ENCODE measurements at places on chromosomes 2 and 18.

DNA sequence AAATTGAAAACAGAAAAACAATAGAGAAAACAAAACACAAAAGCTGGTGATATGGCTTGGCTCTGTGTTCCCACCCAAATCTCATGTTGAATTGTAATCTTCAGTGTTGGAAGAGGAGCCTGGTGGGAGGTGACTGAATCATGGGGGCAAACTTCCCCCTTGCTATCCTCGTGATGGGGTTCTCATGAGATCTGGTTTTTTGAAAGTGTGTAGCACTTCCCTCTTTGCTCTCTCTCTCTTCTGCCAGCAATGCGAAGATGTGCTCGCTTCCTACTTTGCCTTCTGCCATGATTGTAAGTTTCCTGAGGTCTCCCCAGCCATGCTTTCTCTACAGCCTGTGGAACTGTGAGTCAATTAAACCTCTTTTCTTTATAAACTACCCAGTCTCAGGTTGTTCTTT, 112.3 kb upstream of the UXS1 start:
- no peak for DNase-seq

- no peak for DNase-seq
These were observed 132.3 kb upstream of the ITGA4 start for GRCh38 chr2:181324912-181325311.

DNA sequence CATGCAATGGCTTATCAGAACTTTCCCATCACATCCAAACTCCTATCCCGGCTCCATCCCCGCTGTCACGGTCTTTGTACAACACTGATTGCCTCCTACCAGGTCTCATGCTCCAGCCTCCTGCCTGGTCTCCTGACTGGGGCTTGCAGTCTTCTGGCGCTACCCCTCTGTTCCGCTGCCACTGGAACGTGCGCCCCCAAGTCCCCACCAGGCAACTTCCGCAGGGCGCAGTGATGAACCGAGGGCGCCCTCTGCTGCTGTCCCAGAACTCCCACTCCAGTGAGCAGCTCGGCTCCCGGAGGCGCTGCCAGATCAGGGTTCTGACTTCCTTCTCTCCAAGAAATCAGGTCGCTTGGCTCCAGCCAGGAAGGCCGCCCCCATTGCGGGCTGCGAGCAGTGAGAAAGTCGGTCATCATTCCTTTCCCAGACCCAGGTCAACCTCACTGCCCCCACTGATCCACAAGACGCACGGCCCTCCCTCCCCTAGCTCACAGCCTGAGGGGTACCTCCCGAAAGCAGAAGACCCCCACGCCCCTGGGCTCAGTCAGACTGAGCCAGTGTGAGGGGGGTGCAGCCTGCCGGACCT, 43.9 kb upstream of the RAB11FIP5 start:
- peak; percentile 66 for DNase-seq

GRCh38 chr2:53259395-53260009, 508.1 kb upstream of the CHAC2 start:
- no peak for DNase-seq

- DNase-seq: peak; percentile 24
These were observed 731 bp downstream of the RAB10 start for GRCh38 chr2:26034637-26034992.

DNA sequence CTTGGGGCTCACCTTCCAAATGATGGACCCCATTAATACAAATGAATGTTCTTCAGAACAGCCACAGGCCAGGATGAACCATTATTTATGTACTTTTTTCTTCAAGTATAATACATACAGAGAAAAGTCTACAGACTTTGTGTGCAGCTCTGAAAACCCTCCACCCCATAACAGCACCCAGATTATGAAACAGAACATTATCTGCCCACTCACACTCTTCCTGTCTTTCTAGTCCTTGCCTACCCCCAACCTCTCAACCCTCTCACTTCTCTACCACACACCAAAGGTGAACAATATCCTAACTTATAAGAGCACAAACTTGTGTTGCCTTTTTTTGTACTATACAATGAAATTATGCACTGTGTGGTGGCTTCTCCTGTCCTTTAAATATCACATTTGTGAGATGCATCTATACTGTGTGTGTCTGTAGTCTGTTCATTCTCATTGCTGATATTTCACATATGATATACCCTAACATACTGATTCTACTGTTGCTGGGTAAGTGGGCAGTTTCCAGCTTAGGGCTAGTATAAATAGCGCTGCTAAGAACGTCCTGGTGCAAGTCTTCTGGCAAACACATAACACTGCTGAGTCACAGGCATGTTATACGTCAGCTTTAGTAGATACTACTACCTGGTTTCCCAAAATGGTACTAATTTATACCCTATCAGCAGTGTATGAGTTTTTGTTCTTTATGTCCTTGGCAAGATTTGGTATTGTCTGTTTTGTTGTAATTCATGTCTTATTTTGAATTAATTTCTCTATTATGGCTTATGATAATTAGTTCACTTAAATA, 1.0 kb upstream of the NPHP1 start:
- no peak for DNase-seq

GRCh38 chr2:62415019-62415431, 91.0 kb downstream of the TMEM17 start:
- DNase-seq: no peak

DNA sequence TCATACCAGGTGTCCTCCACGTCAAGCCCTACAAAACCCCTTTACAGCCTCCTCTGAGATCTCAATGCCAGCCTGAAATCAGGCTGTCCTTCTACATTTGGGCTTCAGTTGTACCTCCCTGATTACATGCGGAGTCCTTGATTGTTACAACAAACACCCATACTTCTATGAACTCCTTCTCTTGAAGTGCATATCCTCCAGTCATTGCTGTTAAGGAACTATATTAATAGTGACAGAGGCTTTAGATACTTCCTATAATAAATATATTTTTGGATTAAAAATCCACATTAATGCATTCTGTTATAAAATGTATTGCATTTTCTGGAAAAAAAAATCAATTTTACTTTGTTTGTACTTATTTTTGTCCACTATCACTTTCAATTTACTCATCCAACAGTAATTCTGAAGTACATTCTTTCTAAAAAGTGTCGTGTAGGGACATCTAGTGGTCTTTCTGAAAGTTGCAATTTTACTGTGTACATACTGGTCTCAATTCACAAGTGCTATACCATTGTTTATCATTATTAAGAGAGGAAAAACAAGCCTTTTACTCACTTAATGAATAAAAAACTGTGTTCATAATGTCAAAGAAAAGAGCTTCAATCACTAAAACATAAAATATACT, 316.4 kb downstream of the DSEL start:
- no peak for DNase-seq

DNA sequence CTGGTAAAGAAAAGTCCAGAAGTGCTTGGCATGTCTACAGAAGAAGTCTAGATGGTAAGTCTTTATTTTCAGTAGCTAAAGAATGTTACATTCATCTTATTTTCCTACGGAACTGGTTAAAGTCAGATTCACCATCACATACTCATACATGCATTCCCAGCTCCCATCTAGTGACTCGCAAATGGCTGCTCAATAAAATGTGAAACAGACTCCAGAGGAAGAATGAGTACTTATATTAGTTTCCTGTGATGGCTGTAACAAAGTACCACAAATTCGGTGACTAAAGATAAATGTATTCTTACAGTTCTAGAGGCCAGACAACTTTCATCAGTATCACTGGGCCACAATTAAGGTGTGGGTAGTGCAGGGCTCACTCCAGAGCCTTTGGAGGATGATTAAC, 797.2 kb downstream of the SATB2 start:
- DNase-seq: no peak

DNA sequence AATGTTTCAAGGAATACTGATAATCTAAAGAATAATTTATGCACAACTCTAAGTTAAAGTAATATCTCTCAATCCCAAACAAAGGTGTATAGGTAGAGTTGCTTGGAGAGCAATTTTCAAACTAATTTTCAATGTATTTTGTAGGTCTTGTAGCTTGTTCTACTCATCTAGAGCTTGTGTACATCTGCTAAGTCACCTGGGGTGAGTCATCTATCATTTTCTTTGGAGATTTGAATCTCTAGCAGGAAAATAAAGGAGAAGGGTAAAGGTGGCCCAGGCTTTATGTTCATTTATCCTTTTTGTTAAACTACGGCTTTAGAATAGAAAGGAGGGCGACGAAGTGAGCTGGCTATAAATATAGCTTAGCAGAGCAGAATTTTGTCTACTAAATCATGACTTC, 76.8 kb upstream of the THUMPD2 start:
- DNase-seq: no peak

DNA sequence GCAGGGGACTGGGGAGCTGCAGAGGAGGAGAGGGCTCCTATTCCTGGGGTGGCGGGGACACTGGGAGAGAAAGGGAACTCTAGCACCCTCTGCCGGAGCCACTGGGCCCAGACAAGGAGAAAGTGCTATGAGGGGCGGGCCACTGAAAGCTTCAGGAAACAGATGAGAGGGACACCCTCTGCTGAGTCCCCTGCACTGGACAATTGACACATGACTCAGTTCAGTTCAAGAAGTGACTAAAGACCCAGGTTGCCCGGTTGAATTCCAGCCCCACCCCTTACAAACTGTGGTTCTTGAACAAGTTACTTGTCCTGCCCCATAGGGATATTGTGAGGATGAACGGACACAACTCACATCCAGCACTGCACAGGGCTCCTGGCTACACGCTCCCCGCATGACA, 5.0 kb downstream of the RUFY4 start:
- DNase-seq: no peak

DNA sequence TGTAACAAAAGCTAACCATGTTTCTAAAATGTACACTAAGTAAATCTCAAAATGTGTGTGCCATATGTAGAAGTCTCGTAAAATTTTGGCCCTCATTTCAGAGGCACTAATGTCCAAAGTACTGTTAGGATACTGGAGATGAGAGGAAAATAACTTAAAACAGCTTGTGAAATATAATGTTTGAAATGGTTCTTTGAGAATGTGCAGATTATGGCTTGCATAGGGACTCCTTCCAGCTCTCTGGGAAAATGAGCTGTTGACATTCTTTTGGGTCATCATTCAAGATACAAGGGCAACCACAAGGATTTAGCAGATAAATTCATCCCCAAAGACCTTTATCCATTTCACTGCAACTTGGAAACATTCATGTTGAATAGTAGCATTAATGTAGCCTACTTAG, 38.1 kb upstream of the OTX1 start:
- DNase-seq: no peak

- no peak for DNase-seq
These were observed 371.5 kb downstream of the NUP35 start for GRCh38 chr2:183495589-183496267.

- no peak for DNase-seq
These were observed 143.2 kb downstream of the MEIS1 start for GRCh38 chr2:66578054-66578686.

GRCh38 chr2:205754285-205754923, 72.1 kb downstream of the NRP2 start:
- no peak for DNase-seq

DNA sequence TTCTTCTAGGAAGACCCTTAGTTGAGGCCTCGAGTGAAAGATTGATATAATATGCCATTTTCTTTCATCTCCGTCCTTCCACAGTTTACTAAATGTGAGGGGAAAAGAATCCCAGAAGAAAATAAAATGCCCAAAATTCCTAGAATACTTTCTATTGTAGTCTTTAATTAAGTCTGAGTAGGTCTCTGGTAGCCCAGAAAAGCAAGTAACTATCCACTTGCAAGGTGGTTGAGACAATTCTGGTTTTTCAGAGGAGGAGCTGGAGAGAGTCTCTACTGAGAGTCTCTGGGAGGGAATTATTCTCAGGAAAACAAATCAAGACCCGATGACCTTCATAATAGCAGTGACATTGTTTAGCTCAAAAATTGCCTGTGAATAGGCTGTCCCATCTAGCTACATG, 63.9 kb upstream of the TTC39C start:
- DNase-seq: no peak

DNA sequence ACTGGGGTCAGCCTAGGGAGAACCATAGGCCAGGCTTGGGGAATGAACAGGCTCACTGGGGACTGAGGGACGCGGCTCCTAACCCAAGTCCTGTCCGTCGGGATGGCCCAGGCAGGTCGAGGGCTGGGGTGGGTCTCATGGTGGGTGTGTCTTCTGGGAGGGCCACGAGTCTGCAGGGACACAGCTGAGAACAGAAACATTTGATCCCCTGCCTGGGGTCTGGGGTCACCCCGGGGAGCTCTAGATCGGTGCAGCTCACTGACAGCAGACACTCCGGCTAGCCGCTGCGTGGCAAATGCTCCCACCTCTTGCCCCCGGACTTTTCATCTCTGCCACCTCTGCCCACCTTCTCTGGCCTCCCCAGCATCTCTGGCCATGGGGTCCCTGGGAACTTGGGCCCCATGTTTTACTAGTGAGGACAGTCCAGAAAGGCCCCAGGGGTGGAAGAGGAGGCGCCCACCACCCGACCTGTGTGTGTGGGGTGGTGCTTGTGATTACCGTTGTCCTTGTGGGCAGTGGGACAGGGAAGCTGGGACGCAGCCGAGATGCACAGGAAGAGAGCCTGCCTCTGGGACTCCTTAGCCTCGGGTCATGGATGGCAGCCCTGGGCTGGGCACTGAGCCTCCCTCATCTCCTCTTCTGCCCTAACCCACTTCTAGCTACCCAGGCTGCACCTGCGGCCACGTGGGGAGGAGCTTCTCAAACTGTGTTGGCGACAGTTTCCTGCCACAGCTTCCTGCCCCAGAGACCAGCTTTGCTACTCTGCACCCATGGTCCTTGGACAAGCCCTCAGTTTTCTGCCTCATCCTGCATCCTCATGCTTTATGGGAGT, 4.9 kb downstream of the ZAP70 start:
- DNase-seq: peak; percentile 8

- no peak for DNase-seq
These were observed 1.5 kb downstream of the STK25 start for GRCh38 chr2:241506793-241507429.

- DNase-seq: no peak
These were observed 117.8 kb downstream of the ATAD2B start for GRCh38 chr2:23809150-23809549.

- no peak for DNase-seq
These were observed 14.6 kb downstream of the ABCG8 start for GRCh38 chr2:43853141-43854081.

GRCh38 chr18:23422751-23423418, 30.2 kb upstream of the RIOK3 start:
- peak; percentile 64 for DNase-seq

DNA sequence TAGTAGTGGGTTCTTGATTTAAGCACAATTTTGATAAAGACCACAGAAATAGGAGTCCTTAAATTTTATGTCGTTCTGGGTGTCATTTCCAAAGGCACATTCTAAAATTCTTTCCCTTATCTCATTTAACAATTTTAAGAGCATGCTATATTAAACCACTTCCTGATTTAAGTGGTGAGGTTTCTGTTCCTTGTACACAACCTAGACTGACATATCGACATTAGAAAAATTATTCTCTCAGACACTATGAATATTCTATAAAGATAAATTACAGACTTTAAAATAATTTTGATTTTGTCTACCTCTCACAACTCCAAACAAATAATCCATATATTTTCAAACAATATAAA, 923.8 kb downstream of the LRP1B start:
- no peak for DNase-seq

DNA sequence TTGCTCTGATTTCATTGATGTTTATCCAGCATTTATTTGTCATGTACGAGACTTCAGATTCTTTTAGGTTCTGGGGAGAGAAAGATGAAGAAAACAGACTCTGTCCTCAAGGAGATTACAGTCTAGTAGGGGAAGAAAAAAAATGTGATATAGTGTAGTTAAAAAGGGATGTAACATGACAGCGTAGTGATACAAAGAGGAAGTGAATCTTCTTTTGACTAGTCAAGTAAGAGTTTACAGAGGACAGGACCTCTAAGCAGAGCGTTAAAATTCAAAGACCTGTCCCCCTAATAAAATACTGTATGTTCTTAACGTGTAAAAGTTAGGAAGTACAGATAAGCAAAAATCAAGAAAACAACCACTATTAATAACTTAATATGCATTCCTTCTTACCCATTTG, 47.7 kb downstream of the NCOA1 start:
- DNase-seq: no peak
